ENCODE measurements at places on chromosomes 3 and 15. TPM values are rescaled to one million over a fixed set of nuclear protein-coding genes. Genes with fewer than 3 reads are reported as not detected.

- DNase-seq: no peak
Observed at GRCh38 chr3:60015032-60015705, 965.3 kb upstream of the CFAP20DC start.

DNA sequence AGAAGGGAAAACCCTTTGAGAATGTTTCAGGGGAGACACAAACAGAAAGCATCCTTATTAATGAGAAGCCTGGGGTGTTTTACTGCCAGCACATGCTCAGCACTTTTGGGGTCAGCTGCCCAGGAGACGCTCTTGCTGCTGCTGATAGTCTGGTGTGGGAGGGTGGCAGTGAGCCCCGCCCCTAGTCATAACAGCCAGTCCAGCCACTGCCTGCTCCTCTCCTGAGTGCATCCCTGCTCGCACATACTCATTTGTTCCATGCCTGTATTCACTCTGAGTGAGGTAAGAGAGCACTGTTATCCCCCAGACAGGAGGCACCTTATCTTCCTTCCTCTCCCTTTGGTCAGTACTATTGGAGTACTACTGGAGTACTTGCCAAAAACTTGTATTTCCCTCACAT, 101.3 kb downstream of the ETFA start:
- no peak for DNase-seq

GRCh38 chr3:169390271-169390670, 273.2 kb downstream of the MECOM start:
- DNase-seq: no peak

PLSCR2 gene
- total RNA-seq: not detected

DNA sequence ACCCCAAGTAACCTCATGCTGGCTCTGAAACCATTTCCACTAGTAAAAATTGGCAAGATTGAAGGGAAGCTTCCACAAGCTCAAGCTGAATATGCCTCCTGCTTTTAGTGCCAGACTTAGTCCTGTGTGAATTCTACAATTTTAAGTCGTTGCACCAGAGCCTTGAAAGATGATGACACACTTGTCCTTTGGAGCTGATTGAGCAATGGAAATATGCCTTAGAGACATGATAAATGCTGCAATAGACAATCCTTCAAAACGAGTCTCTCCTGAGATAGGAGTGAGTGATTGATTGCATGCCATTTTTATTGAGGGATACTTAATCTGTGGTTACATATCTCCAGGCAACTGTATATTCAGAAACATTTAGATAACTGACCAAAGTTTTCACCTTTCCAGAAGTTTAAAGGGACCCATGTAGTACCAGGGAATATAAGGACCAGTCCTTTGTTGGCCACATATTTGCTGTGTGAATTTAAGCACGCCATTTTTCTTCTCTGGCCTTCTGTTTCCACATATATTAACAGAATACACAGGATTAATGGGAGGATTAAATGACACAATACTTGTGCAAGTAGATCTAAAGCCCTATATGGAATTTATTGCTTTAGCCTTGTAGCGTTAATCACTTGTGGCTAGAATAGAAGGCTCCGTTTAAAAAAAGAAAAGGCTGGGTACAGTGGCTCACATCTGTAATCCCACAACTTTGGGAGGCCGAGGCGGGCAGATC, 65.1 kb downstream of the PPARG start:
- DNase-seq: no peak

DNA sequence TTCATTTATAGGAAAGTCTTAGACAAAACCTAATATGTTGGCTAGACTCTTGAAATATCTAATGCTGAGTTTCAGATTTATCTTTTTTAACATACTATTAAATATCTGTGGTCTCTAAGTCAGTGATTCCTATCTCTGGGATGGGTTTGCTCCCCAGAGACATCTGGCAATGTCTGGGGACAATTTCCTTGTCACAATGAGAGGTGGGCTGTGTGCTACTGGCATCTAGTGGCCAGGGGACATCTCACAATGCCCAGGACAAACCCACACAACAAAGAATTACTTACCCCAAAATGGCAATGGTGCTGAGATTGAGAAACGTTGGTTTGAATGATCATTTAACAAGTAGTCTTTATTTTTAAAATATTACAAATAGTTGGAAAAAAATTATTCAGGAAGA, 602.1 kb downstream of the MAGI1 start:
- no peak for DNase-seq

DNA sequence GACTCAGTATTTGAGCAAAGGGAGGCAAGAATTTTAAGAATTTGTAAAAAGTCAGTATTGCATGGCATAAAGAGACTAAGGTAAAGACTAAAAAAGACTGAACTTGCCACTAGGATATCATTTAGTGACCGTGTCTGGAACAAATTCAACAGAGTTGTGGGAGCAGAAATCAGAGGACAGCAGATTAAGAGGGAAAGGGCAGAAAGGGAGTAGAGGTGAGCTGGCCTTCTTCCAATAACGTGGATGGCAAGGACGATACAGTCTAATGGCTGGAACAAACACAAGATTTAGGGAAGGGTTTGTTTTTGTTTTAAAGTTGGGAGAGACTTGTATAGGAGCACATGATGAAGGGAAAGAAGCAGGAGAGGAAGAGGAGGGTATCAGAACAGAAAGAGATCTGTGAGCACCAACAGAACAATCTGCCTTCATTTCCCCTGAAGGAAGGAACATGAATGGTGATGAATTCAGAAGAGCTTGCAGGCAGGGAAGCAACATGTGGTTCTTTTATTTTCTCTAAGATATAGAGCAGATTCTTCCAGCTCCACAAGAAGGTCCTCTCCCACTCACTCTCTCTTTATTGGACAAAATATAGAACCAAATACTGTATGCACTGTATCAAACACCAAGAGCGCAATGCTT, 8.6 kb downstream of the VGLL4 start:
- DNase-seq: no peak

DNA sequence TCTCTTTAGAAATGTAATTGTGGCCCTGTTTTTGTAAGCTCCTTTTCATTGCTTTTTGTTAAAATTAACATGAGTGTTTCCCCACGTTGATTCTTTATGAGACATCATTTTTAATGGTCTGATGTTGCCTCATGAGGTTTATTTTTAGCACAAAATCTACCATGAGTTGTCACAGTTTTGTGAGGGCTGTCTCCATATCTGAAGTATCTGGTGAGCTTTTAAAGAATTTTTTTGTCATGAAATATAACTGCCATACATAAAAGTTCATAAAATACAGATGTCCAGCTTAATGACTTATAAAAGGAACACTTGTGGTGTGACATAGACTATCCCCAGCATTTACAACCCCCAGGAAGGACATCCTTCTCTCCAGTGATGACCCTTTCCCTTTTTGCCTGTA, 34.3 kb upstream of the CEMIP start:
- DNase-seq: no peak

Data from Right ventricle myocardium superior (tissue), 1 donor.